Activated naive CD8-positive, alpha-beta T cell treated with anti-CD3 and anti-CD28 coated beads for 36 hours (primary cell): ENCODE measurements at places on chromosomes 12 and 14.

GRCh38 chr12:120640861-120641833 is 721 bp downstream of the CABP1 start:
- DNase-seq = peak; percentile 67

- no peak for DNase-seq
Observed at GRCh38 chr12:13144266-13144828, 40.9 kb upstream of the GSG1 start.

DNA sequence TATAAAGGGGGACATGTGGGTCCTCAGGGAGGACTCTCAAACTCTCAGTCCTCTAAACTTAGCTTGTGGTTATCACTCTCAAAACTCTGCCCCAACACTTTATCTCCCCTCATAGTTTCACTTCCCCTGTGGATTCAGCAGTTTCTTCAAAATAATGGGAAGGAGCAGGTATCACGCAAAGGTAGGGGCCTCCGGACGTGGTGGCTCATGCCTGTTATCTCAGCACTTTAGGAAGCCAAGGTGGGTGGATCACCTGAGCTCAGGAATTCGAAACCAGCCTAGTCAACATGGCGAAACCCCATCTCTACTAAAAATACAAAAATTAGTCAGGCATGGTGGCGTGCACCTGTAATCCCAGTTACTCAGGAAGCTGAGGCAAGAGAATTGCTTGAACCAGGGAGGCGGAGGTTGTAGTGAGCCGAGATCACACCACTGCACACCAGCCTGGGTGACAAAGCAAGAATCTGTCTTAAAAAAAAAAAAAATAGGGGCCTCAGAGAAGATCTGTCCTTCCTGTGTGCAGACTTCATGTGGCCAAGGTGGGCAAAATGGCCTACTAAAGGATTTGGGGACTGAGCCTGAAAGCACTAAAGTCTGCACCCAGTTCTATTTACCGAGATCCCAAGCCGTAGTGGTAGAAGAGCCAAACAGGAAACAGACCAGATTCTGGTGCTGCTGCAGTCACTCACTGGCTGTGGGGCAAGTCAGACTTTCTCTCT is 6.4 kb downstream of the ITGB7 start:
- peak; percentile 40 for DNase-seq

- DNase-seq = peak; percentile 57
Observed at GRCh38 chr14:60753264-60754119, 18.9 kb downstream of the MNAT1 start.

- DNase-seq = no peak
Observed at GRCh38 chr12:28144059-28144458, 46.2 kb upstream of the CCDC91 start.

DNA sequence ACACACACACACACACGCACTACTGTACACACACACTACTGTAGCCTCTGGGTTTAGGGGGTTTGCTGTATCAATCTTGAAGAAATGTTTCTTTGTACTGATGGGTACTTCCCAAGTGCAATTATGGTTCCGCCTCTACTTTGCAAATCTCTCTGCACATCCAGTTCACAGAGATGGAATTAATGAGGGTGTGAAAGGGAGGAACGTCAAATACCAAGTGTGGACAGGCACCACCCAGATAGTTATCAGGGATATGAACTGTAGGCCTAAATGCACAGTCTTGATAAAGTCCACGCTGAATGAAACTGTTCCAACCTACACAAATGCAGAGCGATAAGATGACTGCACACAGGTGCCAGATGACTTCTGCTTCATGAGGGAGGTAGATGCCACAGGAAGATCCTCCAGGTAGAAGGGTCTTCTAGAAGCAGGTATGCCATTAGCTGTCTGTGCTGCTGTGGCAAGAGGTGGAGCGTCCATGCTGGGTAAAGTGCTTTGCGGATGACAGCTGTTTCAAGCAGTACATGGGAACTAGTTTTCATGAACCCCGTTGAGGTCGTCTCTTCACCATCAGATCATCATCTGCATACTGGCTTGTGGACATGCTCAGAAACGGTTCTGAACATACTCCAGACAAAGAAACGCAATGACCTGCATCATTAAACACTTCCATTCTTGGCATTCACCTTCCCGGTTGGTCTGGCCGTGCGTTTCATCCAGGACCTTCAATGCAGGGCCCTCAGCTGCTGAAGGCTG is 314.3 kb upstream of the RTL1 start:
- DNase-seq = no peak
